ENCODE measurements at places on chromosomes 1 and 21. TPM values are rescaled to one million over a fixed set of nuclear protein-coding genes. Genes with fewer than 3 reads are reported as not detected.

Gene BRDT
- total RNA-seq = not detected

Gene NHLH1
- 1.2 TPM for total RNA-seq

Gene C1orf226
- total RNA-seq = 28.2 TPM

Gene RXFP4
- not detected for total RNA-seq

Gene SSR2
- total RNA-seq = 340 TPM

Gene IGSF9
- 2.2 TPM for total RNA-seq

Gene ASCL5
- not detected for total RNA-seq

Gene TNFRSF4
- total RNA-seq = 0.80 TPM

Gene OR2M3
- not detected for total RNA-seq

Gene DCDC2B
- not detected for total RNA-seq

DNA sequence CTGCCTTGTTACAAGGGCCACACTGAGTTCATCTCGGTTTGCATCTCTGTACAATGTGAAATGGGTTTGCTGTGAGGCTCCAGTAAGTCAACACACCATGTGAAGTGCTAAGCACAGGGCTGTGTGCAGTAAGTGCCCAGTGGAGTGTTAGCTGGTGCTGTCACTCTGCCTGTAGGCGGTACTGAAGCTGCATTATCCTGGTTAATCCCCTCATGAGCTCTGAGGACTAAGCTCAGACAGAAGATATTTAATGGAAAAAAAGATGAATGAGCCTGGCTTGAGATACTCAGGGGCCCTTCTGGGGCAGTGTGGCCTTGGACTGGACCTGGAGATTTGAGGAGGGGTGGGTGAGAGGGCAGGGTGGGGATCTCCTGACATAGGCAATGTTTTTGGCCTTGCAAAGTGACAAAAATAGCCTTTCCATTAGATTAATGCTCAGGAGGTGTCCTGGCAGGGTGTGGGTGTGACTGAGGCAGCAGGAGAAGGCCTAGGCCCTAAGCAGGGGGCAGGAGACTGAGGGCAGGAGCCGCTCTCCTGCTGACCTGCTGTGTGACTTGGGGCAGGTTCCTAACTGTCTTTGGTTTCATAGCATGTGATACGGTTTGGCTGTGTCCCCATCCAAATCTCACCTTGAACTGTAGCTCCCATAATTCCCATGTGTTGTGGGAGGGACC is 570.5 kb downstream of the PTPRU start:
- no peak for DNase-seq

DNA sequence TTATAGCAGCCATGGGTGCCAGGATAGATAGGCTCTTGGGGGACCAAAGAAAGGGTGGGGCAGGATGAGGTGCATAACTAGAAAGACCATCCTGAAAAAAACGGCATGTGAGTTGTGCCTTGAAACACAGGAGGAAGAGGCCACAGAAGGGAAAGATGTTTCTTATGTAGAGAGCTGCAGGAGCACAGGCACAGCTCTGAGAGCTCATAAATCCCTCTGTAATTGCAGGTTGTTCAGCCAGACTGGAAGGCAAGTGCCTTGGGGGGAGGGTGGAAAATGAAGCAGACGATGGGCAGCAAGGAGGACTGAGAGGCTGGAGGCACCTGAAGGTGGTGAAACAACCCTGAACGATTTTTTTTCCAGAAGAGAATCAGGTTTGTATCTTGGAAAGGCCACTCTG is 170.7 kb downstream of the NR5A2 start:
- DNase-seq = no peak

DNA sequence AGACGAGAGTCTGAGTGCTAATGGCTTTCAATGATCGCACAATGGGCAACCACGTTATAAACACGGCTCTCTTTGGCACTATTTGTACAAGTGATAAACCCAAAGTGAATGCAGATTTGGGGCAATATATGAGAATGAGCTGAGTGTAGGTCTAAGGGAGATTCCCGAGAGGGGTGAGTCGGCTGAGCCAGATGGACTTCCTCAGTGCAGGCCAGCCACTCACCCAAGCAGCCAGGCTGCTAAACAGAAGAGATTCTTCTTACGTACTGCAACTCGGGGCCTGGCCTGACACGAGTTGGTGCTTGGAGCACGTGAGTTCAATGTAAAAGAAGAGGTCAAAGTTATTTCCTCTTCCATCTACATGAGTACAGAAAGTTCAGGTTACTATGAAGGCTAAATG is 6.2 kb upstream of the MIXL1 start:
- DNase-seq = no peak

- no peak for DNase-seq
These were observed 457.9 kb downstream of the BRINP3 start for GRCh38 chr1:190019717-190020116.

GRCh38 chr21:37647781-37648180 is 268.5 kb downstream of the KCNJ6 start:
- DNase-seq = no peak

DNA sequence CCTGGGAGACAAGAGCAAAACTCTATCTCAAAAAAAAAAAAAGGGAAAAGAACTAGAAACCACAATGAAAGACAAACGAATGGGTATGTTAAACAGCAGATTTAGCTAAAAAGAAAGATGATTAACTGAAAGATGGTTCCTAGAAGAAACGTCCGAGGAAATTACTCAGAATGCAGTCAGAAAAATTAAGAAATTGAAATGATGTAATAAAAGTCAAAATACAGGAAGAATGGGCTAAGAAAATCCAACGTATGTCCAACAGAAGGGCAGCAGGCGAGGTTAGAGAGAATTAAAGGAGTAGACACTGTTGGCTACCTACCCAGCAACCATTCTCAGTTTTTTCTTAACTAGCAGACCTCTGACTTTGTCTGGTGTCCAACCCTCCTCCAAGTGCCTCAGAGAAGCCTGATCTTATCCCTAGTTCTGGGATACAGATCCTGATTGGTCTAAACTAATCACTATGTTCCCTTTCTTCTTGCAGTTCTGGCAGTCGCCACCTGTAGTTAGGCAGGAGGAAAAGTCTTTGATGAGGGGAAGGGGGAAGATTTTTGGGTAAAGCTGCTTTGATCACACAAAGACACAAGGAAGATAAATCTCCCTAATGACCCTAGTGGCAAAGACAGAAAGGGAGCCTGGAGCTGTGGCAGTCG is 25.7 kb downstream of the GPR161 start:
- no peak for DNase-seq

GRCh38 chr1:186927884-186928283 is 99.1 kb downstream of the PLA2G4A start:
- DNase-seq = no peak

GRCh38 chr1:59128239-59128736 is 168.6 kb upstream of the FGGY start:
- DNase-seq = no peak

DNA sequence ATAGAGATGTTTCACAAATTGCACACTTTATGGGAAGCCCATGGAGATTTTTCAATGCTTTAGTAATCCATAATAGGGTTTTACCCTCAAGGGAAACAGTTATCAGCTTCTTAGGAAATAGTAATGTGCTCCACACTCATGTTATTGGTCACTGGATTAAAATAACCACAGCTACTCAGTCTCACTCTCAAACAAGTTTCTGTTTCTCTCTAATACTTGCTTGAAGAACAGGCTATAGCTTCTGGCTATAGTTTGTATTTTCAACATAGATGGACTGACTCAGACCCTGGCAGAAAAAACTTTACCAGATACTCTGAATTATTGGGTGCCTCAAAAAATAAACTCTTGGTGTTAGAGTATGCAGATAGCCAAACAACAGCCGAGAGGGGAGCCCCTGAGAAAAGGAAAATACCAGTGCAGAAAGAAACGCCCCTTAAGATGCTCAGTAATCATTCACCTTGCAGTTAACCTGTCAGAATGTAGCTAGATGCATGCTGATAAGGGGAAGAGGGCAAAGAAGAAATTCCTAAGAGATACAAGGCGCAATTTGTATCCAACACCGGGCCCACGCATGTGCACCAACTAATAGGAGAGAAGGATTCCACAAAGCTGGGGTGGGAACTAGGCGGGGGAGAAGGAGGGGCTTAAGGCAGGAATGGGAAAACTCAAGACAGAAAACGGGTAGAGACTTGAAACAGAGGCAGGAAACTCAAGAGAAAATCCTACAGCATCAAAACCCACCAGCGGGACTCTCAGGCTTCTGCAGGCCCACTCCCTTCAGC is 30.4 kb upstream of the PDE4B start:
- DNase-seq = no peak

DNA sequence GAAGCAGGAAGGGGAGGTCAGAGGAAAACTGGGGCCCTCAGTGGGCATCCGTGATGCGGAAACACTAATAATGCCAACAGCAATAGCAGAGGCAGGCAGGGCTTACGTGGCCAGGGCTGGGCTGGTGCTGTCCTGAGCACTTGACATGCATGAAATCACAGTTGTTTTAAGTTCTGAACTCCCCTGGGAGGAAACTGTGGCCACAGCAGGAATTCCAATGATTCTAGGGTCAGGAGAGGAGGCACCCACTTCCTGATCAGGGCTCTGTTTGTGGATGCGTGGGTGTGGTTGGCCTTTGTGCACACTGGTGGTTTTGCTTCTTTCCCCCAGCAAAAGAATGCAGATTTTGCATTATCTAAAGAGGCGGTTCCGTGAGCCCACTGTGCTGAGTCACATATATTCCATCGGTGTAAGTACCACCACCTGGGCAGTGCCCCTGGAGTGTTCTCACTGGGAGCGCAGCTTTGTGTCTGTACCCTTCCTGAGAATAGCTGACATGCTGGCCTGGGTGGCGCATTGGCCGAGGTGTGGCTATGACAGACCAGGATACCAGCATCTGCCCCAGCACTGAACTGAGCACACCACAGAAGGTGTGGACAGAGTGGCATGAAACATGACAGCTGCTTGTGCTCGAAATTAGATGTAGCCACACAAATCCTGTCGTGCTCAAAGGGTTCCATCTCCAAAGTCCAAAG is 71.0 kb downstream of the PDE9A start:
- DNase-seq = no peak

DNA sequence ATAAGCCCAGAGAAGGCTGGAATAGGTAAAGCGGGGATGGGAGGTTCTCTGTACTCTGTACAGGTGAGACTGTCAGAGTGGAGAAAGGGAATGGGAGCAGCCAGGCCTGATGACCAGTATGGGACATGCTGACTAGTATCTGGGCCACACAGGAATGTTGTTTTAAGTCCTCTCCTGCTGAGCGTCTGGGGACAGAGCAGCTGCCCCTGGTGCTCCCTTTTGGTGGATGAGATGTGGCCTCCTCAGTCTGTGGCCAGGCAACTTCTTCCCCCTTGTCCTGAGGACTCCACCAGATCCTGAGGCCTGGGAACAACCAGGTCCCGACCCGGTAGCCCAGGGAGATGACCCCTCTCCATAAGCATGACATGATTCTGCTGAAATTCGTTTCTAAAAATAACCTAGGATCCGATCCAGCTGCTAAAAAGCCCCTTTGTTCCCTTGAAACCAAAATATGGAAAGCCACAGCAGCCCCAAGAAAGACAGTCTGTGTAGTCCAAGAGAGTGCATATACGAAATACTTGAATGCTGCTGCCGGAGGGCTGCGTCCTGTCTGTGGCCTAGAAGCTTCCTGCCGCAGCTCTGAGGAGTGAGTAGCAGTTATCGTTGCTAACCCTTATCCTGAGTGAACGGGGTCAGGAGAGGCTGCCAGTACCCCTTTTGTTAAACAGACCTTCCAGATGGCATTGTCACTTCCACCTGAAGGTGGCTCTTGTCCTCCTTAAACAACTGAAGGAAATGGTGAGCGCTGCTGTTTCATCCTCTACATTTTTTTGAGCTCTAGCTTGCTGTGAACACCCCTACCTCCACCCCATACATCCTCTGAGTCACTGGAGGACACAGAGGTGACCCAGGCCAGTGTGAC is 47.1 kb downstream of the ATP2B4 start:
- peak; percentile 58 for DNase-seq

All from endothelial cell (in vitro differentiated cells).